ENCODE measurements at places on chromosomes 4 and X. TPM values are rescaled to one million over a fixed set of nuclear protein-coding genes. Genes with fewer than 3 reads are reported as not detected.

DNA sequence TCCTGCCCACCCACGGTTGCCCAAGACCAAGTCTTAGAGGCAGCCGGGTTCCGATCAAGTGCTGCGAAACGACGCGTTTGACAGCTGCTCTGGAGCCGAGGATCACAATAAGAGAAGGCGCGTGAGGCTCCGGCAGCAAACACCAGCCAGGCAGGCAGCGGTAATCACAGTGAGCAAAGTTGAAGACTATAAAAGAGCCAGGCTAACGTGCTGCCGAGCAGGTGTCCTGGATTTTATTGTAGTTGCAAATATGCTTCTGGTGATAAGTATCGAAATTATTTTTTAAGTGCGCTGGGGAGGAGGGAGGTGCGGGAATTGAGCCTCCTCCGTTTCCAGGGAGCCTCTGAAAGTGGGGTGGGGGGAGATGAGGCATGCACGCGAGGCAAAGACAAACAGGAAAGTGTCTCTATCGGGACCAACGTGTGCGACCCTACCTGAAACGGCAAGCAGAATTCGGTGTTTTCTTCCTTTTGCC is 590 bp downstream of the GABRA2 start:
- peak overlapping the region; percentile 39 for H3K4me3 ChIP-seq
- peak; percentile 62 for DNase-seq
- H3K4me1 ChIP-seq = no peaks in the 10 kb centered on the region

DNA sequence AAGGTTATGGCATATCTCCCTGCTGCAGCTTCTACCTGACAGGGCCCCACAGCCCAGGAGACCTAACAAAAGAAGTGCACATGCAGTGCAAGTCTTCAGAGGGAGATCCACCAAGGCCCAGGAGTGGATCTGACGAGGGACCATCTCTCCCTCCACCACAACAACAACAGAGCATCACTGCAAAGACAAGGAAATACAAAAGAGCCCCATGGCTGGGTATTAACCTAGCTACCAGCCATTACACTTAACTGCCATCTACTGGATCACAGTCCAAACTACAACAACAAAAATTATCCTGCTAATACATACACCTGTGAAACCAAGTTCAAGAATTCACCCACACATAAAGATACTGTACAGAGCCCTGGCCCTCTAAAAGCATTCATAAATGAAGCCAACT is 280.2 kb upstream of the SLC7A11 start:
- no peak overlapping the region for H3K4me3 ChIP-seq
- no peak overlapping the region for H3K27ac ChIP-seq
- DNase-seq = peak; percentile 6
- H3K4me1 ChIP-seq = peaks cover 3% of the 10 kb centered on the region
- no peaks in the 10 kb centered on the region for H3K27me3 ChIP-seq

Gene TMEM156
- polyA plus RNA-seq = not detected

- H3K27me3 ChIP-seq = no peaks in the 10 kb centered on the region
- no peak overlapping the region for H3K27ac ChIP-seq
- H3K36me3 ChIP-seq = no peaks in the 10 kb centered on the region
- peak; percentile 6 for DNase-seq
Observed at GRCh38 chr4:133668061-133668851, 519.2 kb downstream of the PCDH10 start.

Gene GPR50
- polyA plus RNA-seq = 0.24 TPM

GRCh38 chr4:120432301-120432860 is 365.7 kb upstream of the MAD2L1 start:
- DNase-seq = no peak
- no peak overlapping the region for H3K4me3 ChIP-seq
- H3K27ac ChIP-seq = no peak overlapping the region
- peaks cover 7% of the 10 kb centered on the region for H3K4me1 ChIP-seq

Gene MAGEC3
- not detected for polyA plus RNA-seq

Measured in cardiac muscle cell (in vitro differentiated cells and primary cell).